ENCODE measurements at places on chromosomes 12 and 14. TPM values are rescaled to one million over a fixed set of nuclear protein-coding genes. Genes with fewer than 3 reads are reported as not detected.

The TRPV4 gene
- 2.0 TPM for total RNA-seq

GRCh38 chr12:43271659-43272058 is 280.3 kb downstream of the ADAMTS20 start:
- DNase-seq, result no peak

DNA sequence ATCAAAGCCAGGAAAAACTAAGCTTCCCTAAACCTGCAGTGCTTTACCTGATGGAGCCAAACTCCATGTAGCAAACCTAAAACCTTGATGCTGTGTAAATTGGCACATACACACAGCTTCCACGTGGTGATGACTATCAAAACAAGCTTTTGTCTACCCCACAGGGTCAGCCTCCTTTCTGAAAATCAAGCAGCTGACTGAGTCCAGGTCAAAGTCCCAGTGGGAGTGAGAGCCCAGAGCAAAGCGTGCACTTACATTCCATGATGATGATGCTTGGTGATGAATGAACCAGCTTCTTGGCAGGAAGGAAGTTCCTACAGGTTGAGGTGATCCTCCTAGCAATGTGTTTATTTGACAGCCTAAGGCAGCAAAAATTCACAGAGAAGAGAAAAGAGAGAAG is 630.0 kb upstream of the TBX3 start:
- peak; percentile 69 for DNase-seq

GRCh38 chr12:38921025-38921677 is 15.8 kb upstream of the CPNE8 start:
- peak; percentile 1 for DNase-seq

- no peak for DNase-seq
Measured at GRCh38 chr14:60343571-60344071, 94.6 kb downstream of the PPM1A start.
